NAMALWA (cell line): ENCODE measurements at places on chromosomes 2 and 18.

DNA sequence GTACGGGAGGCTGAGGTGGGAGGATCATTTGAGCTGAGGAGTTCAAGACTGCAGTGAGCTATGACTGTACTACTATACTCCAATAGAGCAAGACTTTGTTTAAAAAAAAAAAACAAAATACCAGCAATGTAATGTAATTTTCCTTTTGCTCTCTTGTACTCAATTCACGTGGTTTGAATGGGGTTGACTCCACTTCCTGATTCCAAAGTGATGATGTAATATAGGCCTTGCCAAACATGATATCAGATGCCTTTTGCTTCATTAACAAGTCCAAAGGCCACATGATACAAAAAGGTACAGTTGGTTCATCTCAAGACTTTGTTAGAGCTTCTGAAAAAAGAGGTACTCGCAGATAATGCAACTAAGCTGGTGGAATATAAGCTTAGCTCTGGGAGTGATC is 321.8 kb downstream of the ZEB2 start:
- DNase-seq, result no peak

- no peak for DNase-seq
These were observed 420.5 kb downstream of the NRXN1 start for GRCh38 chr2:50611351-50611871.

DNA sequence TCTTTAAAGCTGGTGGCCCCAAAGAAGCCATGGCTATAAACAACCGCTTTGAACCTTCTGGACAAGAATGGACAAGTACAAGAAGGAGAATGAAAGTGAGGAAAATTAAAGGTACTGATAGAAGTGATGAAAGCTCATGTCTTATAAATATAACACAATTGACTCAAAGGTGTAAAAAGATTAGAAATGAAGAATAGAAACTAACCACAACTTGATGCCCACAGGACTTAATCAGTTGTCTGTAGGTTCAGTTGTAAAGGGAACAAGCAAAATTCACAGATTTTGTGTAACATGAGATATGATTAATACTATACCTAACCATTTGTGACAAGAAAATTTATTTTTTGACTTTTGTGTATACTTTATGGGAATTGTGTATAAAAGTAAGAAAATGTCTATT is 135.7 kb downstream of the NUP35 start:
- no peak for DNase-seq

GRCh38 chr2:74847070-74847858 is 13.3 kb downstream of the HK2 start:
- no peak for DNase-seq

DNA sequence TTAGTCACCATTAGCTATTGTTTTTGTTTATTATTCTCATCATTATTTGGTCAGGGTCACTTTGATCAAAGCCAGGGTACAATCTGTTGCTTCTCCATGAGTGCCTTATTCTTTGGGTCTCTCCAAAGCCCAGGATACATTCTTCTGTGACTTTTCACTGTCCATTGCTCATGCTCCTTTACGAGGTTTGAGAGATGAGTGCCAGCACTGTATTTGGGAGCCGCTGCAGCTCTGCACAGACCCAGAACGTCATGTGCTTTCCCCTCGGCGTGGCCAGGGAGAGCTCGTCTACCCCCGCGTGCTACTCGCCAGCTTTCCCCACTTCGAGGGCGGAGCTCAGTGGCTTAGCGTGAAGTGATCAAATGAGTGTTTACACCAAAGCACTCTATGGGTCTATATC is 123.7 kb downstream of the COL6A3 start:
- DNase-seq, result no peak

DNA sequence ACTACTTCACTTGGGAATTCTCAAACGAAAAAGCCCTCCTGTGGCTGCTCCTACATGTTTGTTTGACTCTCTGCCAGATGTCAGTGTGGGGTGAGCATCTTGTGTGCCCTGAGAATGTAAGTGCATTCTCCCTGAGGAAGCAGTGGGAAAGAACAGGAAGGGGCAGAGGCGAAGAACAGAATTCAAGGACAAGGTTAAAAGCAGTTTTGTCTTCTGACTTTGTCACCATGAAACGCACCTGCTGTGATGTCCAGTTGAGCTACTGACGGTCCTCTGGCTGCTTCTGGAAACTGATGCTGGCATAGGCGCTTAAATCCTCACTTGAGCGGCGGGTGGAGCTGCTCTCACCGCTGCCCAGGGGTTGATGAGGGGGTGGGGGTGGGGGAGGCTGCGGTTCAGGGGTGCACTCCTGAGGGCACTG is 4.9 kb downstream of the IRS1 start:
- DNase-seq, result no peak

DNA sequence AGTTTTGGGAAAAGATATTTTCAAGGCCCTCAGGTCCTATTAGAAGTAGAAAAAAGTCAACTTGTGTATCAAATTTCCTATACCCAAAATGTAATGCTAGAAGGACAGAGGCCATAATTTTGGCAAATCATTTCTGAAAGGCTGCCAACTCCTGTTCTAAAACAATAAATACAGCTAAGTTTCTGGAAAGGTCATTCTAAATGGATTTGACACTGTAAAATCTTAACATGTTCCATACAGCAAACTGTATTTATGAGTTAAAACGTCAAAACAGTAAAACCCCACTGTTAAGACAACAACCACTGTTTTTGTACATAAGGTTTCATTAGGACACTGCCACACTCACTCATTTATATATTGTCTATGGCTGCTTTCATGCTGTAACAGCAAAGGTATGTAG is 9.7 kb downstream of the FAM98A start:
- DNase-seq, result no peak

DNA sequence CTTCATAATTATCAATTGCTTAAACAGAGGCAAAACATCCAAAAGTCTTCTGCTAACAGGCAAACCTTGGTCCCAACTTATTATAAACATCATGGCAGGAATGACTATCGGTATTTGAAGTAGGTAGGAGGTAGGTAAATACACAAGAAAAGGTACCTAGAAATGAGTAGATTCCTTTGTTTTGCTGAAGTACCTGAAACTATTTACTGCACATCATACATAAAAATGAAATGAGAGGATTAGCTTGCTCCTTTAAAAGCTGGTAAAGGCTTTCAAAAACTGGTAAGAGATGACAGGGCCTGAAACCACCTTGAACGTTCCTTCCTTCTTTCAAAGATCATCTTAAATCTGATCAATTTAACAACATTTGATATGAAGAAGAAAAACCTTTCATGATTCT is 55.2 kb upstream of the MAPRE2 start:
- DNase-seq, result no peak

DNA sequence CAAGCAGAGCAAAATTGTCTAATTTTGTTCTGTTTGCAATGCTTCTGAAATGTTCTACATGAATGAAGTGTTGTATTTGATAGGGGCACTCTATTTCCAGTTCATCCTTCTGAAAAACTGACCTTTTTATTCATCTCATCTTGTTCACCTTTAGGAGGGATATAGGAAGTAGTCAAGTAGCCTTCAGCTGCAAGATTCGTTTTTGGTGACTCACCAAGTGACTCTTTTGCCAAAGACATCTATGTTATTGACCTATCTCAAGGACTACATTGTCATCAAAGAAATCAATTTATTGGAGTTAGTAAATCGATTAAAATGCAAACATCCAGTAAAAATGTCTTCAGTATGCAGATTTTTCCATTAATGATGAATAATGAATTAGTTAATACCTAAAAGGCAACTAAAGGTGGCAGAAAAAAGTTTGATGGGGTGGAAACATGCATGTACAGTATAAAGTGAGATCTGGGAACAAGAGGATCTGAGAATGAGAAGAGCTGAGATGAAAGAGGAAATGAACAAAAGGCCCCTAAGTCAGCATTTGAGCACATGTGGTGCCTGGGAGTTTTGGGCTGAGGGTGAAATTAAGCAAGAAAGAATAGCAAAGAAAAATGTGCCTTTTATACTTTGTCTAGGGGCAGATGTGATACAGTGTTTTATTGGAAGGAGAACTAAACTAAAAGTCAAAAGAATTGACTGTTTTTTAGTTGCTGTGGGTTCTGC is 255.1 kb upstream of the LINC00305 start:
- no peak for DNase-seq

DNA sequence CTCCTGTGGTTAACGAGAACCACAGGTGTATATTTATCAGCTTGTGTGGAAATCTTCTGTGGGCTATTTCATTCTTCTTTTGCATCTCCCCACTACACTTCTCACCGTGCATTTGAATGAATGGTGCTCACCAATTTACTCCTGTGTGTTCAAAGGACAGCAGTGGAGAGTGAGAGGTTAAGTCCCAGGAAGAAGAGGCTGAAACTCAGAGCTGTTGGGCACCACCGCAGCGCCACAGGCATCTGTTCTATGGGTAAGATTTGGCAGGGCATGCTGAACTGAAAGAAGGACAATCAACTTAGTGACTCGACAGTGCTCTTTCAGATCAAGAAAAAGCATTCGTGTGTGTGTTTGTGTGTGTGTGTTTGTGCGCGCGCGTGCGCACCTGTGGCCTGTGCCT is 297.9 kb upstream of the SIX2 start:
- DNase-seq, result no peak
